ENCODE measurements at places on chromosomes 7 and 10.

- no peak for DNase-seq
Measured at GRCh38 chr7:153640586-153640985, 411.6 kb upstream of the DPP6 start.

- DNase-seq = peak; percentile 40
Measured at GRCh38 chr10:79400146-79401004, 45.0 kb downstream of the ZCCHC24 start.

DNA sequence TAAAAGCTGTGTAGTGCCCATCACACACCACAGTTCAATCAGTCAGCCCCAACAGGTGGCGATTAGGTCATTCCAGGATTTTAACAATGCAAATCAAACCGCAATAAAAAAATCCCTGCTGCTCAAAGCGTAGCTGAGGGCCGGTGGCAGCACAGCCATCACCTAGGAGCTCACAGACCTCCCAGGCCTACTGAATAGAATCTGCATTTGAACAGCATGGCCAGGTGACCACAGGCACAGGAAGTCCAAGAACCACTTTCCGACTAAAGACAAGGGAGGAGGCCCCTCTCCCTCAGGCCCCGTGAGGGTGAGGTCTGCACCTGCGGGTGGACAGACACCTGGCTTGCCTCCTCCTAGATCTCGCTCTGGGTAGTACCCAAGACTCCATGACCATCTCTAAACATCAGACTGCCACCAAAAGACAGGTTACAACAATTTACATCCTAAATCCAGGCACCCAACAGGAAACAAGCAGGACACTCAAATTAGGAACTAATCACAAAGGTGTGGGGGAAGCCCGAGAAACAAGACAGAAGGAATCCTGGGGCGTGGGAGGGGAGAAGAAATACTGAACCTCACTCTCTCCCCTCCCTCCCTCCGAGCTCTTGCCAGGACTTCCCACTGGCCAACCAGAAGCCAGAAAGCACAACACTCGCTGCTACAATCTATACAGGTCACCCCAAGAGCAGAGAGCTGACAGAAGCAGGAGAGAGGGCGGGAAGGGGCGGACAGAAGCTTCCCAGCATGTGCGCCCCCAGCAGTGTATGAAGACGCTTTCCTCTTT is 19.2 kb downstream of the GNA12 start:
- no peak for DNase-seq

GRCh38 chr10:10138685-10139084 is 879.0 kb upstream of the CELF2 start:
- peak; percentile 53 for DNase-seq

GRCh38 chr10:46002916-46003693 is 27.3 kb downstream of the NCOA4 start:
- no peak for DNase-seq

GRCh38 chr7:142153400-142153799 is 41.9 kb downstream of the MGAM2 start:
- no peak for DNase-seq

DNA sequence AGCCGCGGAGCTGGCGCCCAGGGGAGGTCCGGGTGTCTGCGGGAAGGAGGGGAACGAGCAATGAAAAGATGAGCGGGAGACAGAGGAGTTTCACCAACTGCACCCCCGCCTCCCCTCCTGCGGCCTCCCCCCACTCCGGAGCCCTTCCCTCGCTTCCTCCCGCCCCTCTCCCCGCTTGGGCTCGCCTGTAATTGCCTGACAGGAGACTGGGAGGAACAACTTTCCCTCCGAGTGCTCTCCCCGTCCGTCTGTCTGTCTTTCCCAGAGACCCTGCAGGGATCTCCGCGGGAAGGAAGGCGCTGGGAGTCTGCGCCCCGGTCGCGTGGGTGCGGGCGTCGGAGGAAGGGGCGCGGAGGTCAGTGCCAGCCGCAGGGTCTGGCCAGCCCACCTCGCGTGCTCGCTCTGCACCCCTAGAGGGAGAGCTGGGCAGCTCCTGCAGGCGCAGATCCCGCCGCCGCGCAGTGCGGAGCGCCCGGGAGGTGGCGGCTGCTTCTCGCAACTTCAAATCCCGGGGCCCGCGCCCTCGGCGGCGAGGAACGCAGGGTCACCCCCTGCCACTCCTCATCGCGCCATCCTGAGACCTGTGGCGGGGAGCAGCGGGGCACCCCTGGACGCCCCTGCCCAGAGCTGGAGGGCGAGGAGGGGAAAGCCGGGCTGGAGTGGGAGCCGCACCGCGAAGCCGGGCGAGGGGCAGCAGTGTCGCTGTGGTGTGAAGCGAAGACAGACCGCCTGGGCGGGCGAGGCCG is 511 bp upstream of the NRP1 start:
- no peak for DNase-seq

DNA sequence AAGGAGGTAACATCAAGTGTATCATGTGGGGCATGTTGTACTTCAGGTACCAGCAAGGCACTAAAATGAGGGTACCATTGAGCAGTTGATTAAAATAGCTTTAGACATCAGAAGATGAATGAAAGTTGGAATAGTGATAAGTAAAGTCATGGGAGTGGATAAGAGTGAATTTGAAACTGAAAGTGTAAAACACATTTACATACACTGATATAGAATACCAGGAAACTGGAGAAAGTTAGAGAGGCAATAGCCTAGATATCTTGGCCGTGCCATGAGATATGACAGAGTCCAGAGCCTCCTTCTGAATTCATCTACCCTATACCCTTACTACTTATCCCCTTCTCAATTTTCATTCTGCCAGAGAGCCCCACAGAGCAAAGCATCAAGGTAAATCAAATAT is 76.6 kb downstream of the GRM3 start:
- DNase-seq = no peak

- DNase-seq = peak; percentile 26
Measured at GRCh38 chr10:70053841-70054288, 1.2 kb downstream of the MACROH2A2 start.

GRCh38 chr10:106396192-106396591 is 768.3 kb downstream of the SORCS1 start:
- no peak for DNase-seq

- DNase-seq = no peak
Measured at GRCh38 chr10:78551184-78552005, 517.4 kb upstream of the ZMIZ1 start.

DNA sequence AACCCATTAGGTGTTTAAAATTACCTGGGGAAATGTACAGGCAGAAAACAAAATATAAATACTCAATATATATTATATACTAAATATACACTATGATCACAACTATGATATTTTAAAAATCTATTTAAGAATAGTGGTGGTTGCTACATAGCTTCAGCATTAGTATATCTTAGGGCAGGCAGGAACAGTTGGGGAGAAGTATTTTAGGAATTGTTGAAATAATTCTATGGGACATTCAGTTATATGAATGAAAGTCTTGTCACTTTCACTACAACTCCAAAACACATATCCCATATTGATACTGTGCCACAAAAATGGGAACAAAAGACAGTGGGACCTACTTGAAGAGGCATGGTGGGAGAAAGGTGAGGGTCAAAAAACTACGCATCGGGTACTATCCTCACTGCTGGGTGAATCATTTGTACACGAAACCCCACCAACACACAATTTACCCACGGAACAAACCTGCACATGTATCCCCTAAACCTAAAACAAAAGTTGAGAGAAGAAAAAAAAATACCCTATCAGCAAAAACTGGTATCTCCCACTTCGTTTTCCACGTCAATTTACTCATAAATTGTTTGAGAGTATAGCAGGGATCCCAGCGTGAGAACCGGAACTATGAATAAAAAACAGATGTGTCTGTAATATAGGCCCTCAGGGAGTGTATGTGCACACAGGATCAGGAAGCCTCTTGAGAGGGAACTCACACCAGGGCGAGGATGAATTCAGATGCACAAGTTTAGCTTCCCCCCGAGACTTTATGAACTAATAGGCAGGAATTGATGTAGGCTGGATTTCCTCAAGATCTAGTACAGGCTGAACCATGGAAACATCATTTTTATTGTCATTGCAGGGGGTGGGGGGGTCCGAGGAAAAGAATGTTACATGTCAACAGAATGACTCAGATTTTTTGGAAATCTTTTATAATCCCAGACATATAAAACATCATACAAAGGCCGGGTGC is 16.2 kb downstream of the SLC16A12 start:
- DNase-seq = no peak

- no peak for DNase-seq
Measured at GRCh38 chr7:158422887-158423560, 164.6 kb downstream of the PTPRN2 start.

GRCh38 chr7:23335621-23336020 is 36.5 kb downstream of the MALSU1 start:
- DNase-seq = no peak

DNA sequence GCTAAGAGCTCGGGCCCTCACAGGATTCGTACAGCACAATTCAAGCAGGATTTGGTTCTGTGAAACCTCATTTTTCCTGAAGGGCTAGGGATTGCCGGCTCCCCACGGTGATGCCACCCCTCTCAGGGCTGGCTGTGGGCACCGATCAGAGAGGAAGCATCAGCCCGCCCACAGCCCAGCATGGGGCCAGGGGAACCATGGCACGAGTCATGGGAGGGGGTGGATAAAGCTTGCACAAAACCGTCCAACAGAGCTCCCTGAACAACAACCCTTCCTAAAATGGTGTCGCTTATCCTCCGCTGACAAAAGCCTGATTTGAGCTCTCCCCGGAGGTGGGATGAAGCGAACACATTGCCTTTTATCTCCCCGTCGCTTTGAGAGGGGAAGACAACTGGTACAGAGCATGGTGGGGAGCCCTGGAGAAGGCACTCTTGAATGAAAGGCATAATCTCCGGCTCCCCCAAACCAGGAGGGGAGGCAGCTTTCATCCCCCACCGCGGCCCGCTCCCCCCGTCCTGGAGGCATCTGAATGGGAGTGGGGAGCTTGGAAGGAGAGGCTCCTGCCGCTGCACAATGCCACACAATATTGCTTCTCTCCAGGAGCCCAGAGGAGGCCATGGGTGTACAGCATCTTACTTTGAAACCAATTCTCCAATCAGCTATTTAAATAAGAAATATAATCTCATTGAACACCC is 144.0 kb downstream of the RPS24 start:
- DNase-seq = no peak

DNA sequence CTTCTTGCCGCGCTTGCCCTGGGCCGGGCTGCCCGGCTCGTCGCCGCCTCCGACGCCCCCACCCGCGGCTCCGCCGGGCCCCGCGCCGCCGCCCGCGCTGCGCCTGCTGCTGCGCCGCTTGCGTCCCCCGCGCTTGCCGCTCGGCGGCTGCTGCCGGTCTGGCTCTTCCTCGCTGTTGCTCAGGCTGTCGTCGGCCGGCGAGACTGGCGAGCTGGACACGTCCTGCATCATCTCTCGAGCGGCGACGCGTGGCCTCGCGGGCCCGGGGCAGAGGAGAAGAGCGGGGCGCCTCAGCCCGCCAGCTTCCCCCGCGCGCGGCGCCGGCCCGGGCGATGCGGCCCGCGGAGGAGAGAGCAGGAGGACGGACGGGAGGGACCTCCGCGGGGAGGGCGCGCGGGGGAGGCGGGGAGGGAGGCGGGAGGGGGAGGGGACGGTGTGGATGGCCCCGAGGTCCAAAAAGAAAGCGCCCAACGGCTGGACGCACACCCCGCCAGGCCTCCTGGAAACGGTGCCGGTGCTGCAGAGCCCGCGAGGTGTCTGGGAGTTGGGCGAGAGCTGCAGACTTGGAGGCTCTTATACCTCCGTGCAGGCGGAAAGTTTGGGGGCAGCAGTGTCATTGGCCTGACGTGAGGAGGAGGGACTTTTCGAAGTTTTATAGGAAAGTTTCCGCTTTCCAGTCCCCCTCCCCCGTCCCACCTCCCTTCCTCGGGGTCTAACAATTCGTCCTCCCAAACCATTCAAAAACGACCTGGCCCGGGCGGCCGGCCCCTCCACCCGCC is at the start of gene TWIST1:
TWIST1 (minus strand) TSS at position 546 of the 779 bp plus-strand sequence; CDS start at position 231, 315 bp downstream.
- no peak for DNase-seq

DNA sequence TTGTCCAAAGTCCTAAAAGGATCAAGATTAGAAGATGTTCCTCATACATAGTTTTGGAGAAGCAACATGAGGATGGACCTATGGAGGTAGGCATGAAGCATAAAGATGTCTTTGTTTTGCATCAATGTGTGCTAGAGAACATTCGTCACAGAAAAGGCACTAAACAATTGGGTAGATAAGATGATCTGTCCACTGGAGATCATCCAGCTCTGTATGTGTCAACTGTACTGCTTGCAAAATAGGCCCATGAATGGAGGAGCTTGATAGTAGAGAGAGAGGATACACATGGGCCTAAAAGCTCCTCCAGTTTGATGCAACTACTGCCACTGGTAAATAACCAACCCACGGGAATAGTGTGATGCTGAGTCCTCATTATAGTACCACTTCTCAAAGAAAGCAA is 286.4 kb upstream of the HGF start:
- no peak for DNase-seq

DNA sequence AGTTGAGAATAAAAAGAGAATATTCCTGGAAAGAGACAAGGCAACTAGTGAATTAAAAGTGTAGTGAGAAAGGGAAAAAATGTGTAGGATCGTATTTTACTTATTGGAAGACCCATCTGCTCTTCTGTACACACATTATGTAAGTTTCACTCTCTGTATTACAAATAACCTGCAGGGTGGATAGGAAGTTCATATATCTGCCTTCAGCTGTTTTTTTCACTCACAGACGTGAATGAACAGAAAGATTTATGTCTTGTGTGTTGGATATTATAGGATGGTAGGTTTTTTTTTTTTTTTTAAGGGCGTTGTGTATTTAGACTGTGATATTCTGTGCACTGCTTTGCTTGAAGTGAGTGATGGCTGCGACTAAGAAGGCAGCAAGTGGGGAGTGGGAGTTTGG is 266.5 kb downstream of the AUTS2 start:
- DNase-seq = no peak

DNA sequence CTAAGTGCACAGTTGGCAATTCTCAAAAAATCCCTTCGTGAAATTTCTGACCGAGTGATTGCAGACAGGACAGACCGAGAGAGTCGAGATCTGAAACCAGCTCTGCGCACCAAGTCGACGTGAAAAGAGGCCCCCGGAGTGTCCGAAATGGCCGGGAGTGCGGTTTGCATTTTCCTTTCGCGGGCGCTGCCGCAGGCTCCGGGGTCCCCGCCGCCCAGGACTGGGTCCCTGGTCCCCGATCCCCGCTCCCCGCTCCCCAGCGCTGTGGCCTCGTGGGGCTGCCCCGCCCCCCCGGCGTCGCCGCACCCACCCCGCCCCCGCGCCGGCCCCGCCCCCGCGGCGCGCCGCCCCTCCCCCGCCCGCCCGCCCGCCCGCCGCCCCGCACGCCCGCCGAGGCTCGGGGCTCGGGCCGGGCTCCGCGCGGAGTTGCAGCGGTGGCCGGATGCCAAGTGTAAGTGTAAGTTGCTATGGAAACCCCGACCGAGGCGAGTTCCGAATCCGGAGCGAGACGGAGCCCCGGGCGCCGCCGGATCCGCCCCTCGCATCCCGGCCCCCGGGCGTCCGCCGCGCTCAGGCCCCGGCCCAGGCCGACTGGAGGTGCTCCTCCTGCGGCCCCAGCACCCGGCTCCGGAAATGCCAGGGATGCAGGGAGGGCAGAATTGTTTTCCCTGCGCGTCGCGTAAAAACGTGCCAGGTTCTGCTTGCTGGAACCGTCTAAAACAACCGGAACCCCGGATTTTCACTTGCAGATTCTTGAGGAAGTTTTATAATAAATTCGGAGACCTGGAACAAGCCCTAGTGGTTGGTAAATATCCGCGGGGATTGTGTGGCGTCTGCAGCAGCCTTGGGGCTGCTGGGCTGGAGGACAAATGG is 4.6 kb downstream of the BMI1 start:
- peak; percentile 81 for DNase-seq

- DNase-seq = no peak
Measured at GRCh38 chr10:79116801-79117723, 48.3 kb downstream of the ZMIZ1 start.

All from hematopoietic multipotent progenitor cell (in vitro differentiated cells).